ENCODE measurements at places on chromosomes 2 and 18.

GRCh38 chr2:53234548-53234903, 533.1 kb upstream of the CHAC2 start:
- no peaks in the 10 kb centered on the region for H3K36me3 ChIP-seq
- H3K27me3 ChIP-seq = no peaks in the 10 kb centered on the region
- H3K4me3 ChIP-seq = no peak overlapping the region
- no peak for DNase-seq
- H3K27ac ChIP-seq = no peak overlapping the region

GRCh38 chr18:79634593-79635426, 44.8 kb upstream of the CTDP1 start:
- no peaks in the 10 kb centered on the region for H3K36me3 ChIP-seq
- H3K27ac ChIP-seq = no peak overlapping the region
- no peaks in the 10 kb centered on the region for H3K4me1 ChIP-seq
- no peaks in the 10 kb centered on the region for H3K27me3 ChIP-seq

- peaks cover 5% of the 10 kb centered on the region for H3K4me1 ChIP-seq
- H3K36me3 ChIP-seq = no peaks in the 10 kb centered on the region
- no peaks in the 10 kb centered on the region for H3K27me3 ChIP-seq
These were observed 160.4 kb downstream of the AGAP1 start for GRCh38 chr2:235654103-235654813.

- peaks cover 15% of the 10 kb centered on the region for H3K4me1 ChIP-seq
- DNase-seq = peak; percentile 11
- no peak overlapping the region for H3K27ac ChIP-seq
These were observed 126.3 kb upstream of the HS6ST1 start for GRCh38 chr2:128444816-128445522.

GRCh38 chr2:15546297-15547098, 14.6 kb downstream of the NBAS start:
- no peak overlapping the region for H3K27ac ChIP-seq
- DNase-seq = no peak

DNA sequence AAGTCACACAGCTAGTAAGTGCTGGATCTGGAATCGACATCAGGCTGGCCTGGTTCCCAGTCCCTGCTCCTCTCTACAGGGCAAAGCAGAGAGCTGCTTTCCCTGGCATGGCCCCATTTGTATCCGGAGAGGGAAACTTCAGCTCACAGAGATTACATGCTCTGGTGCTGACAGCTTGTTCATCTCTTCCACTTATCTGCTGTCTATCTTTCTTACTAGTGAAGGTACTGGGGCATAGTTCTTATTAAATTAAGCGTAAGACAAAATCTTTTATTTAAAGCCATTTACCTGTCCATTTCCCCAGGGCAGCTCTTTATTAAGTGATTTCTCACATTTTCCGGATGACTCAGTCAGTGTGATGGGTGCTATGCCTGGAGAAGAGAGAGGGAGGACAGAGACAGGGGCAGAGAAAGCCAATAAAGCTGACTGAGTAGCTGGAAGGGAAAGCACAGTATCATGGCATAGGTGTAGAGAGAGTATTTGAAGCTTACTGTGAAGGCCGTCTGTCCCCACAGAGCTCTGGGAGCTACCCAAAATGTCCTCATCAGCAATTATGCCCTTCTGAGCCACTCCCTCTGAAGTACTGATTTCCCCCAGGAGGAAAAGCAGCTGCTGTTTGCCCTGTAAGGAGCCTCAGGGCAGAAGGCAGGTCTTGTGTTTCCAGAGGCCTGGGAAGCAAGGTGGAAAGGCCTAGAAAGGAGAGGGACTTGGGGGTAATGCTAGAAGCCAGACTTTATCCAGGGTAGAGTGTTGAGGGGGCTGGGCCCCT, 44.1 kb upstream of the EPAS1 start:
- H3K27ac ChIP-seq = no peak overlapping the region
- no peaks in the 10 kb centered on the region for H3K27me3 ChIP-seq
- DNase-seq = no peak
- H3K36me3 ChIP-seq = no peaks in the 10 kb centered on the region

DNA sequence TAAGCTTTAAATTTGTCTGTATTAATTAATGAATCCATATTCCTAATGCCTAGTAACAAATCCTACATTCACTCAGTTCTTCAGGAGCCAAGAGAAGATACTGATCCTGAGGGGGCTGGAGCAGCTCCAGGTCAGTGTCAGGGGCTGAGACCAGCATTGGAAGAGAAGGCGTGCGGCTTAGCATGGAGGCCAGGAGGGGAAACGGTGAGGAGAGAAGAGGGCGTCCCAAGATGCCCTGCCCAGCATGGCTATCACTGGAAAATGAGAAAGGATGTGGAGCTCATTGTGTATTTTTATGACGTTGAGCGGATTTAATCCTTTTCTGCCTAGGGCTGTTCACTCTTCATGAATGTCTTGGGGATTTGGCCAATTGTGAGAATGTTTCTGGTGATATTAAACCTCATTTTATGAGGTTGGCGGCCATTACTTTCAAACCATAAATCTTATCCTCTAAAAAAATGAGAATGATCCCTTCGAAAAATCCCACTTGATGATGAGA, 131.7 kb downstream of the KCTD1 start:
- H3K27me3 ChIP-seq = no peaks in the 10 kb centered on the region
- H3K4me3 ChIP-seq = no peak overlapping the region
- DNase-seq = no peak
- H3K4me1 ChIP-seq = no peaks in the 10 kb centered on the region
- no peaks in the 10 kb centered on the region for H3K36me3 ChIP-seq
- H3K27ac ChIP-seq = no peak overlapping the region

DNA sequence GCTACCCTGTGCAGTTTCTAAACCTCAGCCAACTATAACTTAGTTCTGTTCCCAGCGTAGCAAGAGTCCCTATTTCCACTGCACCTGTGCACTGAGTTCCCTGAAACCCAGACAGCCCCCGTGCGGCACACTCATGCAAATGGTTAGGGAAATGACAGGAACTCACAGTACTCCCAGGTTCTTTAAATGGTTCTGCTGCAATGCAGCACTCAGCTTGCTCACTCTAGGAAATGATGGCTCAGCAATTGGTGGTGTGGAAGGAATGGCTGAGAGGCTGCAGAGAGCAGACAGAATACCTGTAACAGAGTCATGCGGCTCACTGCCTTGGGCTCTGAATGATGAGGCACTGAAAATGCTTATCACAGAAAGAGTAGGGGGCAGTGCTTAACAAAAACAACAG, 143.0 kb downstream of the RAD51AP2 start:
- DNase-seq = no peak
- H3K4me1 ChIP-seq = no peaks in the 10 kb centered on the region
- no peaks in the 10 kb centered on the region for H3K36me3 ChIP-seq
- no peak overlapping the region for H3K27ac ChIP-seq

GRCh38 chr2:62219407-62220159, 23.7 kb downstream of the B3GNT2 start:
- no peak overlapping the region for H3K4me3 ChIP-seq
- H3K27ac ChIP-seq = no peak overlapping the region
- DNase-seq = no peak

- H3K4me3 ChIP-seq = no peak overlapping the region
- no peaks in the 10 kb centered on the region for H3K36me3 ChIP-seq
- DNase-seq = no peak
These were observed 42.5 kb downstream of the DCDC2C start for GRCh38 chr2:3745920-3746319.

- no peaks in the 10 kb centered on the region for H3K27me3 ChIP-seq
- no peaks in the 10 kb centered on the region for H3K4me1 ChIP-seq
- no peak overlapping the region for H3K27ac ChIP-seq
These were observed 57.3 kb downstream of the INHBB start for GRCh38 chr2:120403261-120403660.

GRCh38 chr2:195414537-195415100, 242.4 kb upstream of the SLC39A10 start:
- H3K36me3 ChIP-seq = no peaks in the 10 kb centered on the region
- no peak for DNase-seq
- H3K27ac ChIP-seq = no peak overlapping the region
- no peaks in the 10 kb centered on the region for H3K4me1 ChIP-seq
- no peaks in the 10 kb centered on the region for H3K27me3 ChIP-seq

GRCh38 chr2:37766106-37766505, 94.7 kb upstream of the CDC42EP3 start:
- H3K4me1 ChIP-seq = peaks cover 16% of the 10 kb centered on the region
- no peaks in the 10 kb centered on the region for H3K27me3 ChIP-seq
- no peak overlapping the region for H3K27ac ChIP-seq

DNA sequence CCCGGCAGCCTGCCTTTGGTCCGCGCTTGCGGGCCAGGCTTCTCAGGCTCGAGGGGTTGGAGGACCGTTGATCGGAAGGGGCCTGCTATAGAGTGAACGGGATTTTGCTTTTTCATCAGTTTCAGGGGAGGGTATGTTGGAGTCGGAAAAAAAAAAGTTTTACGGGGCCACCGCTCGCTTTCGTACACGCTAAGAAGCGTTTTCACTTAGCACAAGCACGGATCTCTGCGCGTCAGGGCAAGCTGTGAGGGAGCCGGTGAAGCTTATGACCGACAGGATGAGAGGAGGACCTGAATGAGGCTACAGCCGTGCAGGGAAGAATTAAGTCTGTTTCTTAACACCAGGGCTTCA, 443 bp downstream of the CPSF3 start:
- DNase-seq = no peak
- H3K4me3 ChIP-seq = peak overlapping the region; percentile 74
- H3K36me3 ChIP-seq = no peaks in the 10 kb centered on the region
- peaks cover 6% of the 10 kb centered on the region for H3K4me1 ChIP-seq

GRCh38 chr18:50880119-50880465, 1.2 kb downstream of the ME2 start:
- H3K27me3 ChIP-seq = no peaks in the 10 kb centered on the region
- no peaks in the 10 kb centered on the region for H3K36me3 ChIP-seq
- no peak overlapping the region for H3K27ac ChIP-seq
- peaks cover 2% of the 10 kb centered on the region for H3K4me1 ChIP-seq
- H3K4me3 ChIP-seq = no peak overlapping the region
- no peak for DNase-seq

DNA sequence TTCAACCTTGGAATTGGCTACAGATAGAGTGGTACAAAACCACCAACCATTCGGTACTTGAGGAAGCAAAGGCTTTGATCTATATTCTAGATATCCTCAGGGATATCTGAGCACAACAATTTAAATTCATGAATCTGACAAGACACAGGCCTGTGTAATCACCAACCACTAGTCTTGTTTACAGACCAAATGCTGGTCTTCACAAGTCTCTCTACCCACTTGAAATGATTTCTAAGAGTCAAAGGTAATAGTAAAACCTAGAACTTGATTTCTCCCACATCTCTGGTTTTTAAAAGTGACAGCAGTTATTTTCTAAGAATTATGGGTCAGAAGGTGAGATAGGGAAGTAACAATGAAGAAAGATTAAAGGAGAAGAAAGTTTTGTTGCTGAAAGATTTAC, 613.7 kb upstream of the ACVR2A start:
- no peak for DNase-seq
- no peak overlapping the region for H3K27ac ChIP-seq
- H3K4me3 ChIP-seq = no peak overlapping the region
- H3K27me3 ChIP-seq = no peaks in the 10 kb centered on the region

DNA sequence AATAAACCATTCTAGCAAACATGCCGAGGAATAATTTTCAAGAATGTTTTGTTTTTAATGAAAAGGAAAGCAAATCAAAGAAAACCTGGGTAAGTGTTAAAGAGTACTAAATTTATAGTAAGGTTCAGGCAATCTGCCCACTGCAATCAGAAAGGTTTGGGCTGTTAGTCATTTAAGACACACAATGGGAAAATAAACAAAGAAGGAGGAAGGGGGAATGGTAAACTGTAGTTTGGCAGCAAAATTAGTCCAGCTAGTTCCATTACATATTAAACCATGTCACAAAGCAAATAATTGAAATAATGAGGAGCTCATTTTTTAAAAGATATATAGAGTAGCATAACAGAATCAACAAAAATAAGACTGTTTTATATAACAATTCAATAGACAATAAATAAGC, 87.5 kb upstream of the COPS8 start:
- no peaks in the 10 kb centered on the region for H3K4me1 ChIP-seq
- no peak overlapping the region for H3K27ac ChIP-seq
- H3K36me3 ChIP-seq = no peaks in the 10 kb centered on the region
- DNase-seq = no peak
- H3K4me3 ChIP-seq = no peak overlapping the region
- no peaks in the 10 kb centered on the region for H3K27me3 ChIP-seq

GRCh38 chr2:99485411-99485810, 4.4 kb downstream of the REV1 start:
- no peak overlapping the region for H3K27ac ChIP-seq
- H3K27me3 ChIP-seq = no peaks in the 10 kb centered on the region
- no peak overlapping the region for H3K4me3 ChIP-seq
- H3K36me3 ChIP-seq = no peaks in the 10 kb centered on the region

DNA sequence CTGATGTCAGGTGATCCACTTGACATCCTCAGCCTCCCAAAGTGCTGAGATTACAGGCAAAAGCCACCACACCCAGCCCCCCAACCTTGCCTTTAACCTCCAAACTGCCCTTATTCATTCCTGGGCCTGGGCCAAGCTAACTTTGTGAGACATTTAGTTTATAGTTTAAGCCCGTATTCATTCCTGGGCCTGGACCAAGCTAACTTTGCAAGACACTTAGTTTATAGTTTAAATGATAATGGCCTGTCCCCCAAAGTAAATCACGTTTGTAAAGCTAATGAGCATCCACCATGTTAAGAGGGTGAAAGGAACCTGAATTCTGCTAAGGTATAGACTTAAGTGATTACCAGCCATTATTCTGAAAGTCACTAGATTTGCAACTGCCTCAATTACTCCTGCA, 68.7 kb downstream of the NEURL3 start:
- H3K4me1 ChIP-seq = no peaks in the 10 kb centered on the region
- no peak for DNase-seq
- no peaks in the 10 kb centered on the region for H3K27me3 ChIP-seq
- no peak overlapping the region for H3K27ac ChIP-seq
- no peaks in the 10 kb centered on the region for H3K36me3 ChIP-seq

DNA sequence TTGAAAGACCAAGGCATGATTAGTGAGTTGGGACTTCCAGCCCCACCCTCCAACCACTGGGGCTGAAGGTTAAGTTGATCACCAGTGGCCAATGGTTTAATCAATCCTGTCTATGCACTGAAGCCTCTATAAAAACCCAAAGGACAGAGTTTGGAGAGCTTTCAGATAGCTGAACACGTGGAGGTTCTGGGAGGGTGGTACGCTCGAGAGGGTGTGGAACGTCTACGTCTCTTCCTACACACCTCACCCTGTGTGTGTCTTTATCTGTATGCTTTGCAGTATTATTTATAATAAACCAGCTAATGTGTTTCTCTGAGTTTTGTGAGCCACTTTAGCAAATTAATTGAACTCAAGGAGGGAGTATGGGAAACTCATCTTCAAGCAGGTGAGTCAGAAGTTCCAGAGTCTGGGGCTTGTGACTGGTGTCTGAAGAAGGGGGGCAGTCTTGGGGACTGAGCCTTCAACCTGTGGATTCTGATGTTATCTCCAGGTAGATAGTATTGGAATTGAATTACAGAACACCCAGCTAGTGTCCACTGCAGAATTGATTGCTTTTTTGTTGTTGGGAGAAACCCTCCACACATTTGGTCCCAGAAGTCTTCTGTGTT, 20.3 kb downstream of the ACTR3 start:
- H3K4me3 ChIP-seq = no peak overlapping the region
- no peaks in the 10 kb centered on the region for H3K36me3 ChIP-seq
- DNase-seq = no peak
- H3K27ac ChIP-seq = no peak overlapping the region
- H3K27me3 ChIP-seq = no peaks in the 10 kb centered on the region

GRCh38 chr2:241949736-241950412, 80.3 kb downstream of the RTP5 start:
- H3K27me3 ChIP-seq = no peaks in the 10 kb centered on the region
- H3K27ac ChIP-seq = no peak overlapping the region
- DNase-seq = no peak
